GDM1 (cell line): ENCODE measurements at places on chromosomes 1 and 21.

GRCh38 chr1:223403184-223403815, 10.1 kb downstream of the CCDC185 start:
- DNase-seq, result no peak

GRCh38 chr1:151157067-151157531, 650 bp downstream of the TNFAIP8L2 start:
- peak; percentile 92 for DNase-seq

DNA sequence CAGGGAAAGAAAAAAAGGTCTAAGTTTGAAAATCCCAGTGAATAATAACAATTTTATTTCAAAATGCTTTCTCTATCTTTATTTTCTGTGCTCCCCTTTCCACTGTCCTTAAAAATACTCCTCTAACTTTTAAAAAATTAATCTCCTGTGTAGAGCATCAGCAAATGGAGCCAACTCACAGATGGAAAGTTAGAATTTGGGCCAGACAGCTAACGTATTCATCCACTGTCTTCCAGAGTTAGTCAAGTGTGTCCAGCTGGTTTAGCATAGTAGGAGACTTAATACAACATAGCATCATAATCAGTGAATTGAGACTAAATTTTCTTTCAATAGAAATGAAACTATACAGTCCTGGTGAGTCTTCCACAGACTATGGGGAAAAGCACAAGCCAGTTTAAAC, 419.0 kb upstream of the LRRC7 start:
- no peak for DNase-seq

- DNase-seq, result no peak
Measured at GRCh38 chr1:93005252-93005598, 44.0 kb upstream of the DIPK1A start.

DNA sequence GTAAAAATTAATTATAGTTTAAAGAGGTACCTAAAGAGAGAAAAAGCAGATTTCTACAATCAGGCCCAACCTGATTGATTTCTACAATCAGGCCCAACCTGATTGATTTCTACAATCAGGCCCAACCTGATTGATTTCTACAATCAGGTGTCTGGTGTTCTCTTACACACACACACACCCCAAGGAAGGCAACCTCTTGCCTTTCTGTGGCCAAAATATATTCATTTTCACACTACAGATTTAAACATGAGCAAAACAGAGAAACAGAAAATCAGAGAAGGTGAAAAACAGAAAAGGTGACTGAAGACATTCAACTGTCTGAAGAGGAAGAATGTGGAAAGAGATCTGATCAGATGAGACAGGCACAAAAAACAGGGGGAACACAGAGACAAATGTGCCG, 104.5 kb downstream of the SMYD2 start:
- no peak for DNase-seq

- no peak for DNase-seq
Measured at GRCh38 chr1:196001188-196001587, 607.1 kb downstream of the KCNT2 start.

DNA sequence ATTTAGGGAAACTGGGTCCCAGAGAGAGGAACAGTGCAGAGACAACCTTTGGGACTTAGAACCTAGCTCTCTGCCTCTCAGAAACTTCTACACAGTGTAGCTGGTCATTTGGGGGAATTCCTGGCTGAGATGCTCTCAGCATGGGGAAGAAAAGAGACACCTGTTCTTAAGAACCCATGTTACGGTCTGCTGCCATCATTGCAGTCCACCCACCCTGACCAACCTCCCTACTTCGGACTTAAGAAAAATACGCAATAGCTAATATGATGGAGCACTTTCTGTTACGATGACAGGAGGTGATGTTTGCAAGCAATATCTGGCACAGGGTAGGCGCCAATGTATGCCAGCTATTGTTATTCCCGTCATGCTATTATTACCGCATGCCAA, 177.9 kb downstream of the IGSF21 start:
- no peak for DNase-seq

- DNase-seq, result no peak
Measured at GRCh38 chr1:62084310-62084890, 110.2 kb upstream of the L1TD1 start.

DNA sequence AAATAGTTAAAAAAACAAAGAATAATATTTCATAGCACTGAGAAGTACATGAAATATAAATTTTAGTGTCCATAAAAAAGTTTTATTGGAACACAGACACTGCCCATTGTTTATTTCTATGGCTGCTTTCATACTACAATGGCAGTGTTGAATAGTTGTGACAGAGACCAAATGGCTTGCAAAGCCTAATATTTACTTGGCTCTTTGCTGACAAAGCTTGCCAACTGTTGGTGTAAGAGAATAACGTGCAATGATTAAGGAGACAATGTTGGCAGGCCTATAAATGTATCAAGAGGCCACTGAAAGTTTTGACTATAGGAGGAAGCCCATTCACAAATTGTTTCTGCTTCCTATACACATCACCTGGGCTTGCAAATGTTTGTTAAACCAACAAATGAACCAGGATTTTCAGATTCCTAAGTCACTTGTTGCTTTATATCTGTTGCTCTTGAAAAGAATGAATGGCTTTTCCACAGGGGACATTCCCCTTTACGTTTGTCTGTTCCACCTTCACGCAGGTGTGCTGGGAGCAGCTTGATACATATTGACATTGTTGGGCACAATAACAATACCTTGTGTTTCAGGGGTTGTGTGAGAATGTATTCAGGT, 5.5 kb upstream of the ST6GALNAC3 start:
- no peak for DNase-seq

DNA sequence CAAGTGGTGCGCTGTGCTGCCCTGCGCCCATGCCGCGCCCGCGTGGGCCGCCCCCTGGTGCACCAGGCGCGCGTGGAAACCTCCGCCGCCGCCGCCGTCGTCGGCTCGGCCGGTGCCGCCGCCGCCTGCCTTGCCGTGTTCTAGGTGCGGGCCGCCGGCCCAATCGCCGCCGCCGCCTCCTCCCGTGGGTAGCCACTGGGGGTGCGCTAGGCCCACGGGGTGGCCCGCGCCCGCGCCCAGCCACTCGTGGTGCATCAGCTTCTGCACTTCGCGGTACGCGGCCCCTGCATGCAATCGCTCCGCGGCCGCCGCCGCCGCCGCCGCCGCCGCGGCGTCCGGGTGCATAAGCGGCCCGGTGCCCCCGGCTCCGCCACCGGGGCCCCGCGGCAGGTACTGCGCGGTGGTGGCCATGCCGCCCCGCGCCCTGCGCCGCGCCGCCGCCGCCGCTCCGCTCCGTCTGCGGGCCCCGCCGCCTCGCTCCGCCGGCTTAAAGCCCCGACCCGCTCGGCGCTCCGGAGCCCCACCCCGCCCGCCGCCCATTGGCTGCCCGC, at the start of gene POU3F1:
POU3F1 (minus strand) TSS at position 461 of the 551 bp plus-strand sequence; CDS start at position 411, 50 bp downstream.
- no peak for DNase-seq

GRCh38 chr1:186518395-186518794, 57.5 kb upstream of the PDC start:
- DNase-seq, result no peak

- DNase-seq, result no peak
Measured at GRCh38 chr1:8871965-8872399, 6.5 kb downstream of the ENO1 start.

DNA sequence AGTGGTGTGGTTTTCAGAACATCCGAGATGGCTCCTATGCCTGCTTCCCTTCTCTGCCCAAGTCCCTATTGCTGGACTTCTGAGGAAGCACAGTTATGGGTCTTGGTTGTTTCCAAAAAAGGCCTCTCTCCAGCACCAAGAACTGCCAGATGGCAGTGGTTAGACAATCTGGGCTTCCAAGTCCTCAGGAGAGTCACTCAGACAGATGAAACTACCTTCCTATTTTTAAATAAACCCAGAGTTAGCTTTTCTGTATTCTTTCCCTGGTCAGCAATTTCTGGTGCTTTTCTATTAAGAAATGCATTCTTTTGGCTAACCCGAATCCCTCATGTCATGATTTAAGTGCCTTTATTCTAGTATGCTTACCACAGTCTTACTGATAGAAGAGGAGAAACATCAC, 245.9 kb downstream of the PRDM2 start:
- no peak for DNase-seq

GRCh38 chr1:168287237-168287664, 6.6 kb downstream of the TBX19 start:
- DNase-seq, result peak; percentile 10

DNA sequence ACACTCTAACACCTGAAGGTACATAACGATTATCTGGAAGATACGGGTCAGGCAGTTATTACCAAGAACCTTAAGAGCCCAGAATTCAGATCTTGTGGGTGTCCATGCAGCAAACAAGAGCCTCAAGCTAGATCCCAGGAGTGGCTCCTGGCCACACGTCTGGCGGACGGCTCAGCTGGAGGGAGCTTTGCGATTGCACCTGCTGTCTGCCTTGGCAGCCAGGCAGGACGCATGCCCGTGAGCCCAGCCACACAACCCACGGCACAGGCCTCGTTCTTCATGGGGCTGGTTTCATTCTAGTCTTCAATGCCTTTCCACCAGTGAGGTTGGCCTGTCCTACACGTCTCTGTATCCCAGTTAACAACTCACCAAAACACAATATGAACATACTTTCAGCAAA, 5.7 kb downstream of the CCNL2 start:
- DNase-seq, result no peak

GRCh38 chr21:41869771-41870170, 9.4 kb downstream of the PRDM15 start:
- DNase-seq, result no peak

DNA sequence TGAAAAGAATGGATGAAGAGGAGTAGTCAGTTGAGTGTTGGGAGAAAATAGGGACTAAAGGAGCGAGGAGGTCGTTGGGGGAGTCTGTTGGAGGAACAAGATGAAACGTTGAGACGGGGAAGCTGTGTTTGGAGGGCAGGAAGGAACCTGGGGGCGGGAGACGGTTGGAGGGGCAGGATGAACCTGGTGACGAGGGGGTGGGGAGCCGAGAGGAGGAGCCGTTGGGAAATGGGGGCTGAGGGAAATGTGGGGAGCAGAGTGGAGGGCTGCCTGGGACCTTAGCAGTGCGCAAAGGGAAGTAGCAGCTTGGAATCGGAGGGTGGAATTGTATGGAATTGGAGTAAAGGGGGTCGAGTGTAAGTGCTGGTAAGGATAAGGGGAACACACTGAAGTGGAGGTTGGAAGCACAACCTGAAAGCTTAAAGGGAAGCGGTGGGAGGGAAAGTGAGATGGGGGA, 630 bp downstream of the MTF2 start:
- peak; percentile 71 for DNase-seq

DNA sequence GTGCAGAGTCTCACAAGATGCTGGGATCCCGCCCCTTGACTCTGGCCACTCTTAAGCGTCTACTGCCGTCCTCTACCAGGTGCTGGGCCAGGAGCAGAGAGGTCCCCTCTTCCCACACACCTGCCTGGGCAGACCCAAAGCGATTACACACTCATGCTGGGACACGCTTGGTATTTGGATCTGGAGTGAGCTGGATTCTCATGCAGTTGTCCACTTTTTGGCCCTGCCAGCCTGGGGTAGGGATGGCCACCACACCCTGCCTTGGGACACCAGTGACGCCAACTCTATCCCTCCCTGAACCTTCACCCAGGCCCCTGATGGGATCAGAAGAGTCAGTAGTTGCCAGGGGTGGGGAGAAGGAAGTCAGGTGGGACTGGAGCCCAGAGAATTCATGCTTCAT, 28.6 kb downstream of the ITPKB start:
- no peak for DNase-seq

- DNase-seq, result no peak
Measured at GRCh38 chr1:18928985-18929384, 26.6 kb upstream of the ALDH4A1 start.

- DNase-seq, result no peak
Measured at GRCh38 chr21:41010101-41010435, 157.9 kb upstream of the BACE2 start.

- DNase-seq, result no peak
Measured at GRCh38 chr1:232557502-232558191, 72.3 kb downstream of the SIPA1L2 start.

DNA sequence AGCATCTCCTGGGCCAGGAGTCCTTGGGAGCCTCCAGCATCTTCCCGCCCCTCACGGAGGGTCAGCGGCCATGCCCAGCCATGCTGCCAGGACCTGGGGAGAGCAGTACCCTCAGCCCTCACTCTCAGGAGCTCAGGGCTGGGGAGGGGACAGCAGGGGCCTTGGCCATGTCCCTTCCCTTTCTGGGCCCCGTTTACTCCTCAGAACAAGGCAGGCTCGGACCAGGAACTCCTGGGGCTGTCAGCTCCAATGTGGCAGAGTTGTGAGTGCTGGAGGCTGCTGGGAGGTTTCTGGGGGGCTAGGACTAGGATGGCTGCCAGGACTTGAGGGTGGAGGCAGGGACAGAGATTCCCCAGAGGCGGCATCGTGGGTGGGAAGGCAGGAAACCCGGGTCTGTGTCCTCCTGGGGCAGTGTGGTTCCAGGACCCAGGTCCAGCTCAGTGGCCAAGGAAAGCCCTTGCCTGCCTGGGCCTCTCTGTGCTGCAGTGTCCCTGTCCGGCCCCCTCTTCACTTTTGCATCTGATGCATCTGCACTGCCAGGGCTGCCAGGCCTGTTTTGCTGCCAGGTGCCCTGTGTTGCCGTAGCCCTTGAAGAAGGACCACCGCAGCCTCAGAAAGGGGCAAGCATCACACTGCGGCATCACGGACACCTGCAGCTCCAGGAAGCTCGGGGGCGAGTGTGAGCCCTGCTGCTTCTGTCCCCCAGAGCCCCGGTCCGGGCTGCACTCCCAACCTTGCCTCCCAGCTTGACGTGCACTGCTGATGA, 223.9 kb downstream of the CAMTA1 start:
- DNase-seq, result no peak

DNA sequence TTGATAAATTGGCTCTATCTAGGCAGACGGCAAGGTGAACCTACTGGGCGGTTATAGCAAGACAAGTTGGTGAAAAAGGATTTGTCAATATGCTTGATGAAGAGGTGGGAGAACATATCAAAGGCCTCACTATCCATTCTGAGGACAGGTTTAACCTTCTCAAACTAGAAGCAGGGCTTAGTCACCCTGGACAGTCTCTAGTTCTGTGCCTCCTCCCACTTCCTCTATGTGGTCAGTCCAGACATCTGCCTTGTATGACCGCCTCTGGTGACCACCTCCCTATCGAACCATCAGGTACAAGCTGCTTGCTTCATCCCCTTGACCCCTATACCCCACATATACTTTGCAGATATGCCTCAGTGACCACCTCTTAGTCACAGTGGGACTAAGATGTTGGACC, 2.3 kb upstream of the SCYL3 start:
- DNase-seq, result no peak

GRCh38 chr1:101101360-101101759, 75.8 kb upstream of the DPH5 start:
- DNase-seq, result no peak

- DNase-seq, result no peak
Measured at GRCh38 chr1:205147191-205147835, 25.5 kb upstream of the RBBP5 start.

DNA sequence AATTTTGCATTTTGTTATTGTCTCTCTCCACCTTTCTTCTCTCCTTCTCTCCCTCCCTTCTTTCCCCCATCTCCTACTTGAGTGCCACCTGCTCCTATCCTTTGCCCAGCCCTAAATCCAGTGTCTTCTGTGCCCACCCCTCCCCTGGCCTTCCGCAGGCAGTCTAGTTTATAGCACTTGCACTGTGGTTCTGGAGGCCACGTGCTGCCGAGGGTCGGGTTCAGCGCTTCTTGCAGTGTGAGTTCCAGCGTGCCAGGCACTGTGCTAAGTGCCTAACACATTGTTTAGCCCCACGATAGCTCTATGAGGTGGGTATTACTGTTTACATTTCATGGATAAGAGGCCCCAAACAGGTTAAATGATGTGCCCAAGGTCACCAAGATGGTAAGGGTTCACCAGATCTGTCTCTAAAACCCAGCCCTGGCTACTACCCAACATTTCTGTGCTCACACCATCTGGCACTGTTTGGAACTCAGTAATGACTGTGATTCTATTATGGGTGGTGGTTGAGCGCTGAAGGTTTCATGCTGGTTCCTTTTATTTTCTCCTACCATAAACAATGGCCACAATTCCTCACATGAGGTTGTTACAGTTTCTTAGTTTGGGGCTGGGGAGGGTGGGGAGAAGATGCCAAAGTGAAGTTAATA, 14.1 kb upstream of the ATP1A4 start:
- DNase-seq, result no peak
